Osteocyte (in vitro differentiated cells): ENCODE measurements at places on chromosomes 7 and 10. TPM values are rescaled to one million over a fixed set of nuclear protein-coding genes. Genes with fewer than 3 reads are reported as not detected.

VWC2 gene
- not detected in 2 replicates for total RNA-seq

- no peak for DNase-seq
Observed at GRCh38 chr10:42598249-42598873, 40.0 kb downstream of the ZNF33B start.

DNA sequence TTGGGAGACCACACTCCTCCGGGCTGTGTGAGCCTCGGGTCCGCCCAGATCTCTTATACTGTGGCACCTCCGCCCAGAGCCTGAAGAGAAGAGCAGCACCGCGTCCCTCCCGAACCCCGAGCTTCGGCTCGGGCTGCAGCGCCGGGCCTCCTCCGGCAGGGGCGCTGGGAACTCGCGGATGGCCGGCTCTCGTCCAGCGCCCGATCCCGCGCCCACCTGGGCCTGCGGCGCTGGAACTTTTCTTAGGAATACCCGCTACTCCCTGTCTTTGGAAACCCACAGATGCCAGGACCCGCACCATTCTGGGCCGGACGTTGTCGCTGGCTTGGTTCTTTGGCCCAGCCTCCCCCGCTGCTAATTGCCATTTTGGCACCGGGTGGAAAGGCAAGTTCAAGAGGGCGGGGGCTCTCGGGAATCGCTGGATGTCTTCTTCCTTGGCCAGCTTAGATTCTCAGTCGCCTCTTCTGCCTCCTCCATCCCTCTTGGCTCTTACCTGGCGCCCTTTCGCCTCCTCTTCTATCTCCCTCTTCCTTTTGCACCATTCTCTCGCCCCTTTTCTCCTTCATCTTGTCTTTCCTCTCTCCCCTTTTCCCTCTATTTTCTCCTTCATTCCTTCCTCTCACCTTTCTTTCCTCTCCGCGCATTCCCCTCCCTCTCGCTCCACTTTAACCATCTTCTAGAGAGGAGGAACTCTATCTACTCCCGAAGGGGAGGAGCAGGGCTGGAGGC is 2.1 kb upstream of the SORCS3 start:
- no peak for DNase-seq

GRCh38 chr10:101237081-101237981 is 8.1 kb upstream of the LBX1 start:
- DNase-seq, result no peak

- DNase-seq, result no peak
Observed at GRCh38 chr10:13422800-13423199, 74.7 kb upstream of the SEPHS1 start.

DNA sequence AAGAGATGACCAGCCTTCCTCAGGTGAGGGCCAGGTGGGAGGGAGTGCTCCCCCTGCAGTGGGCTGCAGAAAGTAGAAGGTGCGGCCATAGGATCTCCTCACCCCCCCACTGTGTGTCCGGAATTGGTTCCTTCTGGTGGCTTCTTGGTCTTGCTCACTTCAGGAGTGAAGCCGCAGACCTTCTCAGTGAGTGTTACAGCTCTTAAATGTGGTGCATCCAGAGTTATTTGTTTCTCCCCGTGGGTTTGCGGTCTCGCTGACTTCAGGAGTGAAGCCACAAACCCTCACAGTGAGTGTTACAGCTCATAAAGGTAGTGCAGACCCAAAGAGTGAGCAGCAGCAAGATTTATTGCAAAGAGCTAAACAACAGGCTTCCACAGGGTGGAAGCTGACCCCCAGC is 90.3 kb upstream of the NPS start:
- DNase-seq, result no peak

WNT16 gene
- 0.26 and 0.81 TPM in 2 replicates for total RNA-seq

SERPINE1 gene
- total RNA-seq, result 266 and 328 TPM in 2 replicates

DNA sequence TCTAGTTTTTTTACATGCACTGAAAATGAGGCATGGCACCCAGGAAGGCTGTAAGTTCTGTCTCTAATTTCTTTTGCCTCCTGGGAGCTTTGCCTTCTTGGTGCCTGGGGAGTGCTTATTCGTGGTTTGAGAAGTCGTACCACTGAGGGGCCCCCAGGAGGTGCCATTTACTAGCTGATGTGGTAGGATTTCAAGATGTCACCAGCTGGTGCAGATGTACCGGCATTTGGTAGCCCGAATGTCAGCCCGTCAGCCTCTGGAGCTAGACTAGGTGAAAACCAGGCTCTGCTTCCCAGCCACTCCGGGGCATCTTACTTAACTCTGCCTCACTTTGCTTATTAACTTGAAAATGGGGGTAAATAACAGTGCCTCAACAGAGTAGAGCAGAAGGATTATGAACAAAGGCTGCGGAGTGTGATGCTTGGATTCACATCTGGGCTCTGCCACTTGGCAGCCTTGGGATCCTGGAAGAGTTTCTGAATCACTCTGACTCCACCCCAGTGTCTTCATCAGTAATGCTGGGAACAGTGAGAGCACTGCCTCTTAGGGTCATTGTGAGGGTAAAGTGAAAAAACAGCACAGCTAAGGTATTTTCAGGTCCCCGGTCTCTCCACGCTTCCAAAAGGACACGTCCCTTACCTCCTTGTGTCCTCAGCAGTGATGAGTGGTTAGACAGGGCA is 31.4 kb upstream of the BTBD16 start:
- DNase-seq, result no peak

DNA sequence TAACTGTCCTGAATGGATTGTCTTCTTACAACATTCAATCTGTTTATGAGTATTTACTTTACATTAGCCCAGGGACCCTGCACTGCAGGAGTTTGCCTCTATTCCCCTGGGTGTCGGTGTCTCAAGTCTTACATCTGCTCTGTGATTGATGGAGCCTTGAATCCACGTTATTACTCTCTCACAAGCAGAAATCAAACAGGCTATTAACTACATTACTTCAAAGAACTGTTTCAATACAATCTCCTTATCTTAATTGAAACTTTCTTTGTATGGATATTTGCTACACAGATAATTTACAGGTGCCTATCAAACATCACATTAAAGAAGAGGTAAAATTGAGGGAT is 3.1 kb upstream of the ARID5B start:
- DNase-seq, result no peak

ABHD11 gene
- total RNA-seq, result 14.0 and 17.4 TPM in 2 replicates

REEP3 gene
- total RNA-seq, result 80.4 and 85.7 TPM in 2 replicates

CASTOR2 gene
- total RNA-seq, result 23.7 and 25.4 TPM in 2 replicates

- DNase-seq, result no peak
Observed at GRCh38 chr7:69739931-69740431, 141.7 kb downstream of the AUTS2 start.

GJD4 gene
- total RNA-seq, result not detected in 2 replicates

DNA sequence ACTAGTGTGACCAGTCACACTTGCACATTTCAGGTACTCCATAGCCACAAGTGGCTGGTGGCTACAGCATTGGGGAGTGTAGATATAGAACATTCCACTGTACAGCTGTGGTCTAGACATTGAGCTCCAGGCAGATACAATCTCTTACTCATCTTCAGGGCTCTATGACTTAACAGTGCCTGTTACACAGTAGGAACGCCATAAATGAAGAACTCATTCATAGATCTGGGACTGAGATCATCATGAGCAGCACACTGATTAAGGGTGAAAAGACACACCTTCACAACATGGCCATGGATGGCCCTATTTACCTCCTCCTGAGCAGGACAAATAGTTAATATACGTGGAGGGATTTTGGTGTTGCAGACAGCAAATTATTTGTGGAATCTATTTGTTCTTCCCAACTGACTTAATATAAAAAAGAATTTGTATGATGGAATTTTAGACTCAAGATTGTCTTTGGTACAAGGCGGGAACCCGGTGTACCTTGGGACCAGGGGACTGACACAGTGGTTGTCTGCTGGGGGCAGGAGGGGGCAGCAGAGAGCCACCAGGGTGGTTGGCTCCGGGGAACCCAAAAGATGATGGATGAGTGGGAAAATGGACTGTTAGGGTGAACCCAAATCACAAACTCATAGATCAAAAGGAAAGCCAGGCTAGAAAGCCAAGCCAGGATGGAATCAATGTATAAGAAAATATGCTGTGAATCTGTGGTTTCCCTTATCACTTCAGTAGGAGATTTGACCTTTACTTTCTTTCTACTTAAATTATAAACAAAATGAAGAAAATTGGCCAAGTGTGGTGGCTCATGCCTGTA is 24.3 kb upstream of the CPA2 start:
- no peak for DNase-seq

CHST12 gene
- 28.0 and 30.2 TPM in 2 replicates for total RNA-seq

DNA sequence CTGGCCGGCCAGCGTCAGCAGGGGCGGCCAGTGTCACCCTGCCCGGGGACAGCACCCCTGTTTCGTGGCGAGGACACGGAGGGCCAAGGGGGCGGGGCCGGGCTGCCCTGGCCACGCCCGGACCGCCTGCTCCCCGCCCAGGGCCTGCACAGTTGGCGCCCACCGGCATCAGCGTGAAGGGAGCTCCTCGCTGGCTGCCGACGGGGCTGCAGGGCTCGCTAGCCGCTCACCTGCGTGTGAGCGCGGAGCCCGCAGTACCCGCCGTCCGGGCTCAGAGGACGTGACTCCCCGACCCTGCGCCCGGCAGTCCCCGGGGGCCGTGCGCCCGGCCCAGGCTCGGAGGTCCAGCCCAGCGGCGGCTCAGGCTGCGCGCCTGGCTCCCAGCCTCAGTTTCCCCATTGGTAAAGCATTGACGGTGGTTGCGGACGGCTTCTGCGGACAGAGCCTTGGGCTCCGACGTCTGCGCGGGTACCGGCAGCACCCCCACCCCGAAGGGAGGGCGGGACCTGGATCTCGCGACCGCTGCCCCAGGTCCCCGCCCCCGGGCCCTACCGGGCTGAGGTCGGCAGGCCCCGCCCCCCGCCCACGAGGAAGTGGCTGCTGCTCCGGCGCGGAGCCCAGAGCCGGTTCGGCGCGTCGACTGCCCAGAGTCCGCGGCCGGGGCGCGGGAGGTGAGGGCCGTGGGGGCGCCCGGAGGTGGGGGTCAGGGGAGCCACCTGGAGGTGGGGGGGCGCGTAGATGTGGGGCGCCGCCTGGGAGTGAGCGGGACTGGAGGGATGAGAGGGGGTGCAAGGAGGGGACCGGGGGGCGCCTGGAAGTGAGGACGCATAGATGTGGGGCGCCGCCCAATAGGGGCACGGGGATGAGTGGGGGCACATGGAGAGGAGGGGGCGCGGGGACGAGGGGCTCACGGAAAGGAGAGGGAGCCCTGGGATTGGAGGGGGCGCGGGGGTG is at the start of gene ARPC1B:
ARPC1B (plus strand) TSS at position 620 of the 954 bp plus-strand sequence. CDS start 10,985 bp downstream, outside the sequence.
- no peak for DNase-seq

DNA sequence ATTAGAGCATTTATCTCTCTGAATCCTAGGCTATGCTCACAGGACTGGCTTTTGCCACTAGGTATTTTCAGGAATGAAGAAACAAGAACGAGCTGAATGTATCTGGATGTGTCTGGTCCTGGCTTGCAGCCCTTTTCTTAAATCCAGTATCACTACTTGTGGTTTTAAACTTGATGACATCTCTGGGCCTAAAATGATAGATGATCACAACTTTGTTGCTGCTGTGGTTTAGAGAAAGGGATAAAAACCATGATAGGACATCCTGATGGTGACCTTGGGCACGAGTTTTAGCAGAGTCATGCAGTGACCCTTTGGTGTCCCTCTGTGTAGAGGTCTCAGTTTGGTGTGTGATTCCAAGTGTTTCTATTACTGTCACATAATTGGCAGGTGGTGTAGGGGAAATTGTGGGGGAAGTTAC is 31.7 kb upstream of the SEMA3C start:
- DNase-seq, result no peak

GRCh38 chr7:142331941-142332340 is 74.1 kb upstream of the PRSS58 start:
- DNase-seq, result no peak

PKD2L1 gene
- total RNA-seq, result not detected in 2 replicates

GRCh38 chr10:63133821-63134557 is 861 bp downstream of the NRBF2 start:
- no peak for DNase-seq

DNA sequence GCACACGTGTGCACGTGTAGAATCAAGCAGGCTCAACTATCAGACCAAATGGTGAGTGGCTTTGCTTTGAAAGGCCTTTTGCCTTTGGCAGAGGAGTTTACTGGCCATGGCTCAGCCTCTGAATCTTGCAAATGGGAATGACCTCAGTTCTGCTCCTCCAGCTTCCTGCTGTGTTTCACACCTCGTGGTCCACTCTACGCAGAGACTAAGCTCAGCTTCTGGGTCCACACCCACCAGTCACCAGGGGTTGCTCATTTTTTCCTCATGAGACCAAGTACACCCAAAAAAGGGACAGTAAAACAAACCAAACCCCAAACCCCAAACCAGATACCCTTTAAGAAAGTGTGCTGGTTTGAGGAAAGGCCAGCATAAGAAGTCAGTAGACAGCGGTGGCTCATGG is 236.4 kb downstream of the DNAJB6 start:
- DNase-seq, result no peak

SLC39A12 gene
- total RNA-seq, result not detected in 2 replicates
